ENCODE measurements at places on chromosomes 16 and 17. TPM values are rescaled to one million over a fixed set of nuclear protein-coding genes. Genes with fewer than 3 reads are reported as not detected.
A peak's percentile ranks its signal among the peaks of the same experiment; 100 is the strongest.

NEUROD2 gene
- total RNA-seq = not detected

SRCAP gene
- 59.3 TPM for total RNA-seq

MYH2 gene
- 0.33 TPM for total RNA-seq

MT1A gene
- total RNA-seq = not detected

RTN4RL1 gene
- 0.86 TPM for total RNA-seq

GDPD3 gene
- 0.66 TPM for total RNA-seq

NOS2 gene
- 0.33 TPM for total RNA-seq

CPNE7 gene
- total RNA-seq = 0.83 TPM

NUPR1 gene
- total RNA-seq = 58.5 TPM

AOC2 gene
- 0.66 TPM for total RNA-seq

NAA38 gene
- total RNA-seq = 104 TPM

ANKRD40CL gene
- not detected for total RNA-seq

GRCh38 chr17:46975287-46975686 lies 3.8 kb downstream of the RPRML start:
- no peak for DNase-seq
- no peak overlapping the region for H3K27ac ChIP-seq
- peaks cover 18% of the 10 kb centered on the region for H3K27me3 ChIP-seq
- H3K4me3 ChIP-seq = no peak overlapping the region
- H3K36me3 ChIP-seq = no peaks in the 10 kb centered on the region

DNA sequence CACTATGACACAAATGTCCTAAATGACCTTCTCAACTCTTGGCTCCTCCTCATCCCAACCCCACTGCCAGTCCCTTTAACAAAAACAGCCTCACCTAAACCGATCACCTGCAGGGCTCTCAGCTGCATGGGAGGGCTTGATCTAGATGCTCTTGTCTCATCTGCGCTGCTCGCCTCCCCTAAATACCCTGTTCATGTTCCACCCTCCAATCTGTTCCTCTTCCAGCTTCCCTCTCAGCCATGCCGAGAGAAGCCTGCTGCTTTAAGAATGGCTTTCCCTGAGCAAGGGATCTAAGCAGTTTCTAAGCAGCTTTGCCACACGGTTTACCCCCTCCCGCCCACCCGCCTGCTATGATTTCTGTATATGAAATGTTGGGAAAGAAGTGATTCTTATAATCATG lies 23.7 kb downstream of the PIPOX start:
- H3K36me3 ChIP-seq = no peaks in the 10 kb centered on the region
- H3K27ac ChIP-seq = no peak overlapping the region
- peaks cover 9% of the 10 kb centered on the region for H3K4me1 ChIP-seq
- no peak for DNase-seq
- H3K27me3 ChIP-seq = no peaks in the 10 kb centered on the region
- no peak overlapping the region for H3K4me3 ChIP-seq

DNA sequence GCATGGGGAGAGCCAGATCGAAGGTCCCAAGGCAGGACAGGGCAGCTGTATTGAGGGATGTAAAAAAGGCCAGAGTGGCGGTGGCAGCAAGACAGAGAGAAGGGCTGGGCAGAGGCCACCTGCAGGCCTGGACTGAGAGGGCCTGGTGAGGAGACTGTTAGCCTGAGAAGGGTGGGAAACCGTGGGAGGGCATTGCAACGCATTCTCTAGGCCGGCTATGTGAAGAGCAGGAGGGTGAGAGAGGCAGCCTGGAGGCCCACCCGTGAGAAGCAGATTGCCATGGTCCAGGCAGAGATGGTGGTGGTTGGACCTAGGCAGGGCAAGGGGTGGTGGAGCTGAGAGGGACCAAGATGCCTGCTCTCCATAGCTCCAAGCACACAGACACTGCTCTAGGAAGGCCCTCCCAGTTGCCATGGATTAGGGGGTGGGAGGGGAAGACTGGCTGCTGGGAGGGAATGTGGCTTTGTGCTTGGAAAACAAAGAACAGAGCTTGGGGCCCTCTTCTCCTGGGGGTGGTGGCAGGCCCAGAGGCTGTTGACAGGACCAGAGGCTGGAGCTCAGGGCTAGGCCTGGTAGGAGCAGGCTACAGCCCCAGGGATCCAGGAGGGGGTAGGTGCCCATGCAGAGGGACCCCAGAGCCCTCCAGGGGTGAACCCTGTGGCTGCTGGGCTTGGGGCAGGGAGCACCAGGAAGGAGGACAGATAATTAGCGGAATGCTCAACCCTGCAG lies 12.4 kb upstream of the TCAP start:
- H3K27me3 ChIP-seq = no peaks in the 10 kb centered on the region
- H3K4me3 ChIP-seq = no peak overlapping the region
- peak overlapping the region; percentile 61 for H3K27ac ChIP-seq
- H3K36me3 ChIP-seq = peaks cover 26% of the 10 kb centered on the region
- H3K4me1 ChIP-seq = peaks cover 15% of the 10 kb centered on the region

- peak overlapping the region; percentile 70 for H3K27ac ChIP-seq
- H3K27me3 ChIP-seq = no peaks in the 10 kb centered on the region
- no peak overlapping the region for H3K4me3 ChIP-seq
Observed at GRCh38 chr16:17334096-17334495, 136.7 kb downstream of the XYLT1 start.

- H3K4me3 ChIP-seq = no peak overlapping the region
- no peaks in the 10 kb centered on the region for H3K36me3 ChIP-seq
- DNase-seq = no peak
- H3K27me3 ChIP-seq = no peaks in the 10 kb centered on the region
- H3K4me1 ChIP-seq = no peaks in the 10 kb centered on the region
Observed at GRCh38 chr16:71966932-71967331, 33.3 kb downstream of the PKD1L3 start.

DNA sequence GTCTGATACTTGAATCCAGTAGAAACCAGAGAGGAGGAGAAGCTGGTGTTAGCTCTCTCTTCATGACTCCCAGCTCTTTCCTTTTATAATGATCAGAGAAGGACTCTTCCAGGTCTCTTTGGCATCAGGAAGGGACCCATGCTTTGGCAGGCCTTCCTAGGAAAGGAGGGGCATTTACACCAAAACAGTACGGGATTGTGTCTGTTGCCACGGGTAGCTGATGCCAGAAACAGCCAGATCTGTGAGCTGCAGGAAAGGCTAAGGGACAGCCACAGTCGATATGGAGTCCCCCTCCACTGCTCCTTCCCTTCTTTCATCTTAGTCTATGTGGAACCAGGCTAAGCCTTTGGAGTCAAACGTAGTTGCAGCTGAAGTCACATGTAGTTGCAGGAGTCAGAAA lies 9.3 kb downstream of the CEP295NL start:
- peaks cover 81% of the 10 kb centered on the region for H3K4me1 ChIP-seq
- no peaks in the 10 kb centered on the region for H3K27me3 ChIP-seq
- H3K36me3 ChIP-seq = no peaks in the 10 kb centered on the region
- H3K4me3 ChIP-seq = no peak overlapping the region

GRCh38 chr16:31141489-31142108 lies 6.1 kb upstream of the PRSS8 start:
- no peaks in the 10 kb centered on the region for H3K36me3 ChIP-seq
- peak overlapping the region; percentile 82 for H3K27ac ChIP-seq
- H3K4me3 ChIP-seq = peak overlapping the region; percentile 63

DNA sequence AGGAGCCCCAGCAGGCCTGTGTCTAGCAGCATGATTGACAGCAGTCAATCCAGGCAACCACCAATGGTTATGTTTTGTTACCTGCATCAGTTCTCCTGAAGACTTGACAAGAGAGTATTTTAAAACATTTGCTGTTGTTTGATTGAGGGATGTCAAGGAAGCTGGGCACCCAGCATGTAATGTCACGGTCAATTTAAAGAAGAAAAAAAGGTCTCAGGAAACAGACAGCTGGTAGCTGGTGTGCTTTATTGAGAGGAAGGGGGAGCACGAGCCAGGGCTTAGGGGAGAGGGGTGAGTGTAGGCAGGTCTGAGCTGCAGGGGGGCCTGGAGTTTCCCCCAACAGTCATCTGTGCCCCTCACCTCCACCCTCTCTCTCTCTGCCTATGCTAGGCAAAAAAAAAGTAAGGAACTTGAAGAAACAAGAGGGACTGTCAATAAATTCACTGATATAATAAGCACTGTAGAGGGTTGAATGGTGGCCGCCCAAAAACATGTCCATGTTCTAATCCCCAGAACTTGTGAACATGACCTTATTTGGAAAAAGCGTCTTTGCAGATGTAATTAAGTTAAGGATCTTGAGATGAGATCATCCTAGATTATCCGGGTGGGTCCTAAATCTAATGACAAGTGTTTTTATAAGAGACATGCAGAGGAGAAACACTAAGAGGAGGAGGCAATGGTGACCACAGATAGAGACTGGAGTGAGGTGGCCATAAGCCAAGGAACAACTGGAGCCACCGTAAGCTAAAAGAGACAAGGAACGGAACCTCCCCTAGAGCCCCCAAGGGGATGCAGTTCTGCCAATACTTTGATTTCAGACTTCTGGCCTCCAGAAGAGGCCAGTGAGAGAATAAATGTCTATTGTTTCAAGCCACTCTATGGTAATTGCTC lies 14.5 kb downstream of the TSPOAP1 start:
- H3K36me3 ChIP-seq = peaks cover 23% of the 10 kb centered on the region
- no peak for DNase-seq
- no peaks in the 10 kb centered on the region for H3K4me1 ChIP-seq
- H3K4me3 ChIP-seq = no peak overlapping the region
- H3K27me3 ChIP-seq = no peaks in the 10 kb centered on the region

GRCh38 chr16:2511996-2512734 lies 1.6 kb upstream of the ATP6V0C start:
- H3K4me3 ChIP-seq = no peak overlapping the region
- no peaks in the 10 kb centered on the region for H3K36me3 ChIP-seq
- peak overlapping the region; percentile 99 for H3K27ac ChIP-seq
- peaks cover 5% of the 10 kb centered on the region for H3K27me3 ChIP-seq

DNA sequence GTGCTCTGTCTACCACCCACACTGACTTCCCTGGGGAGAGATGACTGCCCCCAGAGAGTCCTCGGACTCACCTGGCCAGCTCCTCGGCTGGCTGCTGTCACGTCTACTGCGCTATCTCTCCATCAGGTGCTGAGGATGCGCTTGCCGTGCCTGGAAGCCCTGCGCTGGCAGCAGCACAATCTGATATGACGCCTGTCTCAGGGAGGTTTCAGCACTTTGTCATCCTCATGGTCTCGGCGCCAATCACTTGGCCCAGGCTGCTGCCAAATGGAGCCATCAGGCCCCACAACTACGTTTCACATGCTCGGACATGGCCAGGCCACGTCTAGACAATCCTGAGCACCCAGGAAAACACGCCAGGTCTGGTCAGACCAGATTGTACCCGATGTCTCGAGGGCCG lies 46.7 kb downstream of the FOXL1 start:
- H3K36me3 ChIP-seq = no peaks in the 10 kb centered on the region
- no peaks in the 10 kb centered on the region for H3K4me1 ChIP-seq
- no peak for DNase-seq
- H3K27me3 ChIP-seq = no peaks in the 10 kb centered on the region

GRCh38 chr17:4788807-4789700 lies at the start of gene GLTPD2:
TSS of gene GLTPD2 (plus strand) at chr17:4788964. CDS start at chr17:4789012, 48 bp downstream.
- DNase-seq = no peak
- H3K4me1 ChIP-seq = peaks cover 49% of the 10 kb centered on the region
- H3K4me3 ChIP-seq = peak within 1 kb of the TSS; percentile 71

- no peaks in the 10 kb centered on the region for H3K36me3 ChIP-seq
- no peak for DNase-seq
- no peaks in the 10 kb centered on the region for H3K27me3 ChIP-seq
Observed at GRCh38 chr17:9875441-9875840, 29.6 kb downstream of the RCVRN start.

- H3K4me3 ChIP-seq = no peak overlapping the region
- no peaks in the 10 kb centered on the region for H3K27me3 ChIP-seq
Observed at GRCh38 chr16:11076259-11077018, 132.1 kb downstream of the CLEC16A start.

DNA sequence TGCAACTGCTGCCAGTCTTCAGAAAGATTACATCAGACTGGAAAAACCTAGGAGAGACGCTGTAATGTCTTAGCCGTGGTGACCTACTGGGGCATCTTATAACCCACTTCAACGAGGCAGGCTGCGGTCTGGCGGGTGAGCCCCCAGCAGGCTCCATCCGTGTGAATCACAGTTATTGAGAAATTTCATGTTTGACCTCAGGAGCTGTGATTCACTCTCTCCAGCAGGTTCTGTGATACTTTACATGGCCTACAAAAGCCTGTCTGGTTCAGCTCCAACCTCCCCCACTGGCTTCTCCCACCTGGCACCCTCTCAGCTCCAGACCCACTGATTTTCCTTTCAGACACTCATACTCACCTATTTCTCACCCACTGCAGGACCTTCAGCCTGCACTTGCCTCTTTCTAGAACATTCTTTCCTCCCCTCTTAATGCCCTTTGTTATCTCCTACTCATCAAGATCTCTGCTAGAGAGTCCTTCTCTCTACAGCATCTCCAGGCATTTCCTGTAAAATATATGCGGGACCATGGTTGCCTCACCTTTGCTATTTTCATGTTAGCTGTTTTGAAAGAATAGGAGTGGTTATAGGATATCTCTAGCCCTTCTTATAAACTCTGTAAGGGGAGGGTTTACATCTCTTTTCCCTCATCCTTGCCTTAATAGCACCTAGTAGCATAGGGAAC lies 227.9 kb downstream of the MAF start:
- H3K27me3 ChIP-seq = no peaks in the 10 kb centered on the region
- DNase-seq = no peak
- no peaks in the 10 kb centered on the region for H3K4me1 ChIP-seq
- H3K27ac ChIP-seq = no peak overlapping the region

DNA sequence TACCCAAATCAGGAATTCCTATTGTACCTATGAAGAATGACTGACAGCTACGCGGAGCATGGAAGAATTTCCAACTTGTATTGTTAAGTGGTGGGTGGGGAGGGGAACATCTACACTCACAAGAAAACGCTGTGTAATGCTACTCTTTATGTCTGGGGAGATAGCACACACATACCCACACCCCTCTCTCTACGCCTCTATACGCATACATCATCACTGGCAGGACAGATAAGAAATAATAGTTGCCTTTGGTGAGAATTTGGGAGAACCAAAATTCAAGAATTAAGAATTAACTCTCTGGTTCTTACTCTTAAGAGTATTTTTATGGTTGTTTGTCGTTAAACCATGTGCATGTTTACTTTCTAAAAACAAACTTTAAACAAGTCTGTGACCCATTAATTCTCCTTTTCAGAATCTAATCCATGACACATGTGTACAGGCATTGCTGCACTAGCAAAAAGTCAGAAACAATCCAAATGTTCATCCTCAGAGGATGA lies 33.9 kb downstream of the CREBBP start:
- no peak overlapping the region for H3K27ac ChIP-seq
- peak; percentile 66 for DNase-seq
- no peaks in the 10 kb centered on the region for H3K27me3 ChIP-seq
- no peak overlapping the region for H3K4me3 ChIP-seq
- peaks cover 72% of the 10 kb centered on the region for H3K4me1 ChIP-seq

GRCh38 chr17:57874434-57875289 lies 24.8 kb upstream of the MRPS23 start:
- H3K4me1 ChIP-seq = peaks cover 100% of the 10 kb centered on the region
- DNase-seq = no peak
- peaks cover 76% of the 10 kb centered on the region for H3K36me3 ChIP-seq

GRCh38 chr16:53235851-53236250 lies 181.1 kb downstream of the CHD9 start:
- peaks cover 26% of the 10 kb centered on the region for H3K4me1 ChIP-seq
- no peak overlapping the region for H3K4me3 ChIP-seq
- no peak for DNase-seq
- no peaks in the 10 kb centered on the region for H3K27me3 ChIP-seq
